ENCODE measurements at places on chromosomes 7 and 10. TPM values are rescaled to one million over a fixed set of nuclear protein-coding genes. Genes with fewer than 3 reads are reported as not detected.

Gene SPDYE17
- not detected for total RNA-seq

Gene ATXN7L1
- total RNA-seq: 23.8 TPM

Gene HMX3
- total RNA-seq: not detected

Gene TLX1
- total RNA-seq: not detected

Gene TRIM8
- 146 TPM for total RNA-seq

Gene UCMA
- not detected for total RNA-seq

Gene MKRN1
- 58.5 TPM for total RNA-seq

Gene SORBS1
- total RNA-seq: 854 TPM

Gene GRM3
- not detected for total RNA-seq

Gene DKK1
- 11.4 TPM for total RNA-seq

Gene ZNF680
- 10.3 TPM for total RNA-seq

Gene NEURL1
- 0.13 TPM for total RNA-seq

Gene HOXA6
- total RNA-seq: 3.1 TPM

Data from mesenteric fat pad (tissue), 1 donor.